ENCODE measurements at places on chromosomes 4 and X. TPM values are rescaled to one million over a fixed set of nuclear protein-coding genes. Genes with fewer than 3 reads are reported as not detected.

GYPE gene
- 0.50 TPM for total RNA-seq

GABRQ gene
- total RNA-seq, result not detected

MAGEA4 gene
- total RNA-seq, result not detected

CDS1 gene
- total RNA-seq, result 0.17 TPM

CORIN gene
- 0.56 TPM for total RNA-seq

DNA sequence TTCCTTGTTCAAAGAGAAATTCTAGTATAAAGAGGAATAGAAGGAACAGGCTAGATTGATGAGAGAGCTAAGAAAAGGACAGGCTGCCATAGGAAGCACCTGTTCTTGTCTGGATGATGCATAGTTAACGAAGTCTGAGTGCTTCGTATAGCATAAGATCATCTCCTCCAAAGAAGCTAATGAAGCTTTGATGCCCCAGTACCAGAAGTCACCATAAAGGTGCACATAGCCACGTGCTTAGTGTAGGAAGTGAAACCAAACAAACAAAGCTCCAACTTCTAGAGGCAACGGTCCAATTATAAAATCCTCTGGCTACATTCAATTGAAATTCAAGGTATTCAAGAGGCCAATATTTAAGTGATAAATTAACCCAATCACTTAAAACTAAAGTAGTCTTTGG is 31.0 kb downstream of the AFAP1 start:
- H3K36me3 ChIP-seq, result no peaks in the 10 kb centered on the region
- no peaks in the 10 kb centered on the region for H3K27me3 ChIP-seq
- peaks cover 42% of the 10 kb centered on the region for H3K4me1 ChIP-seq
- H3K27ac ChIP-seq, result no peak overlapping the region
- DNase-seq, result no peak

GRCh38 chr4:97942137-97942536 is 201.1 kb downstream of the STPG2 start:
- H3K27me3 ChIP-seq, result no peaks in the 10 kb centered on the region
- no peak for DNase-seq
- no peak overlapping the region for H3K4me3 ChIP-seq
- H3K4me1 ChIP-seq, result no peaks in the 10 kb centered on the region
- H3K36me3 ChIP-seq, result no peaks in the 10 kb centered on the region

GRCh38 chrX:134736356-134736755 is 78.1 kb upstream of the PLAC1 start:
- no peak overlapping the region for H3K27ac ChIP-seq
- no peak for DNase-seq
- H3K4me3 ChIP-seq, result no peak overlapping the region
- H3K27me3 ChIP-seq, result peaks cover 3% of the 10 kb centered on the region

DNA sequence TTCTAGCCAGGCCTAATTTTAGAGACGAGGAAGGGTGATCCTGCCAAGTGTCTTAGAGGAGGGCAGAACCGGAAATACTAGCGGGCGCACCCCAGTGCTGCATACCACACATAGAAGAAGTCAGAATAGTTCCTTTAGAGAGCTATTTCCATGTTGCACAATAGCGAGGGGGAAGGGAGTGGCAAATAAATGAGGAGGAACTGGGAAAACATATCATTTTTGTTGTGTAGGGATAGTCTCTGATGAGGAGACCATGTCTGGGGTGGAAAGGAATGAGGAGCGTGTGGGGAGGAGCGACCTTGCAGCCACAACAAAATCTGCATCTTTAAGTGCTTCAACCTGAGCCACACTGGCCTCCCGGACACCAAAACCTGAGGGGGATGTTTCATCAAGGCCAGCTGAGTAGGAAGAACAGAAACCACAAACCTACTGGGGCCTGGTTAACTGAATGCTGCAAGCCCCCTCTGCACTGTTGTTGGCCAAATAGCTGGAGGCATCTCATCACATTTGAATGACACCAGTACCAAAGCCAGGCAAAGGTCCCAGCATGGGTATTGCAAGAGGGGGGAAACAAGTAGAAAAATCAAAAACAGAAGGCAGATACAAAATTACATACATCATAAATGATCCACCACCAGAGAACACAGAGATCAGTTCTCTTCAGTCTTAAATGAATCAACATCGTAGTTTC is 26.7 kb upstream of the C1QTNF7 start:
- H3K4me1 ChIP-seq, result peaks cover 30% of the 10 kb centered on the region
- no peaks in the 10 kb centered on the region for H3K27me3 ChIP-seq
- peak overlapping the region; percentile 68 for H3K27ac ChIP-seq
- peak overlapping the region; percentile 20 for H3K4me3 ChIP-seq

- peak overlapping the region; percentile 88 for H3K27ac ChIP-seq
- peaks cover 20% of the 10 kb centered on the region for H3K4me1 ChIP-seq
- peak overlapping the region; percentile 79 for H3K4me3 ChIP-seq
- no peak for DNase-seq
- peaks cover 11% of the 10 kb centered on the region for H3K36me3 ChIP-seq
Measured at GRCh38 chrX:48896611-48897011, 957 bp downstream of the TIMM17B start.

DNA sequence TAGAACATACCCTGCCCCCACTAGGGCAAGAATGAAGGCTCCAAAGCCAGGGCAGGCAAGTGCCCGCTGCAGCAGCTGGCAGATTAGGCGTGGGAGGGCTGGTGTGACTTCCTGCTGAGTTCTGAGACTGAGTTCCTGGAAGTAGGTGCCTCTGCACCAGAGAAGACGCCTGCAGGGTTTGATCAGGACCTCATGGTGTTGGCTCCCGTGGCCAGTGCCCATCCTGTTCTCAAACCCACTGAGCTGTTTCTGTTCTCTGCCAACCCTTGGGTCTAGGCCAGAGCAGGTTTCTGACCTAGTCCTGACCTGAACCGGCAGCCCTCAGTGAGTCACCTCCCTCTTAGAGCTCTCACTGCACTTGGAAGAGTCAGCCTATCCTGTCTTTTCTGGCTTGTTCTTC is 220.7 kb downstream of the HS6ST2 start:
- no peak overlapping the region for H3K4me3 ChIP-seq
- peaks cover 26% of the 10 kb centered on the region for H3K4me1 ChIP-seq
- H3K27ac ChIP-seq, result peak overlapping the region; percentile 60
- no peaks in the 10 kb centered on the region for H3K27me3 ChIP-seq
- DNase-seq, result peak; percentile 75

Data from activated CD4-positive, alpha-beta memory T cell treated with anti-CD3 and anti-CD28 coated beads for 36 hours (primary cell).